Activated T-helper 2 cell treated with anti-CD3 and anti-CD28 coated beads, Interferon-gamma antibody, Interleukin-2, Interleukin-4, amounts not matched to agents 10 μg/mL and 5 μg/mL and 100 μg/mL, durations not matched to agents 14 hours and 24 hours and 36 hours (primary cell): ENCODE measurements at places on chromosomes 1 and 21. TPM values are rescaled to one million over a fixed set of nuclear protein-coding genes. Genes with fewer than 3 reads are reported as not detected.

DNA sequence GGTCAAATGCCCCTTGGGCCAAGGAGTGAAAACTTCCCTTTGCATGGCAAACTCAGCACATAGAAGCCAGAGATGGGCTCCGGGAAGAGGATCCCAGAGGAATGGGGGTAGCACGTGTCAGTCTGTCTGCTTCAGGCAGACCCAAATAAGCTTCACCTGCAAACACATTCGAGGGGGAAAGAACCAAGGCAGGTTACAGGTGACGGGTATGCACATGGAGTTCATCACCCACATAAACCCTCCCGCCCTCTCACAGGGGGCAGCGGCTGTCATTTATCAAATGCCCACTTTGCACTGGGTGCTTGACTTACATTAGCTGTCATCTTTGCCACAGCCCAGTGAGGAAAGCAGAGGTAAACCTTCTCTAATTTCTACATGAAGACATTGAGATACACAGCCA, 73.0 kb upstream of the TLR5 start:
- DNase-seq, result no peak

GRCh38 chr1:245475961-245476516, 321.3 kb downstream of the KIF26B start:
- DNase-seq, result no peak

FMO2 gene
- total RNA-seq, result not detected in 2 replicates

SPRR2B gene
- not detected in 2 replicates for total RNA-seq

DNA sequence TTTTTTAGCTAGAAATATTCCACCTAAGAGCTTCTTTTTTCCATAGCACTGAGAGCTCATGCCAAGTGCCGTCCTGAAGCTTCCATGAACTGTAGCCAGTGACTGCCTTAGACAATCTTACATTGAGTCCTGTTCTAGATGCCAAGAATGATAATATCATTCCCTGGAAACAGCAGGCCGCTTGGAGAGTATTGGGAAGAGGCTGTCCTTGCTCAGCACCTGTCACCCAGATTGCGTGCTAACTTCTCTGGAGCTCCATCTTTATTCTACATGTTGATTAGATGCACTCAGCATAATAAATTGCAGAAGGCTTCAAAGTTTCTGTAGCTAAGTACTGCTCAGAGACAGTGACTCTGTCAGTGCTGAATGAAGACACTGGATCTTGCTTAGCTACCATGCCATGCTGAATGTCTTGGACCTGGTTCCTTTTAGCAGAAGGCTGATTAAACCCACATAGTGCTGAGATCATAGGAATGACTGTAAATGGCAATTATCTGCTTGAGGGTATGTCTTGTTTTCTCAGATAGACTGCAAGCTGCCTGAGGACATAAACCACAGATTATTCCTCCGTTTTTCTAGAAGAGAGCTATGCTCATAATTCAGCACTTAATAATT, 83.1 kb upstream of the IRF2BP2 start:
- DNase-seq, result no peak

DNA sequence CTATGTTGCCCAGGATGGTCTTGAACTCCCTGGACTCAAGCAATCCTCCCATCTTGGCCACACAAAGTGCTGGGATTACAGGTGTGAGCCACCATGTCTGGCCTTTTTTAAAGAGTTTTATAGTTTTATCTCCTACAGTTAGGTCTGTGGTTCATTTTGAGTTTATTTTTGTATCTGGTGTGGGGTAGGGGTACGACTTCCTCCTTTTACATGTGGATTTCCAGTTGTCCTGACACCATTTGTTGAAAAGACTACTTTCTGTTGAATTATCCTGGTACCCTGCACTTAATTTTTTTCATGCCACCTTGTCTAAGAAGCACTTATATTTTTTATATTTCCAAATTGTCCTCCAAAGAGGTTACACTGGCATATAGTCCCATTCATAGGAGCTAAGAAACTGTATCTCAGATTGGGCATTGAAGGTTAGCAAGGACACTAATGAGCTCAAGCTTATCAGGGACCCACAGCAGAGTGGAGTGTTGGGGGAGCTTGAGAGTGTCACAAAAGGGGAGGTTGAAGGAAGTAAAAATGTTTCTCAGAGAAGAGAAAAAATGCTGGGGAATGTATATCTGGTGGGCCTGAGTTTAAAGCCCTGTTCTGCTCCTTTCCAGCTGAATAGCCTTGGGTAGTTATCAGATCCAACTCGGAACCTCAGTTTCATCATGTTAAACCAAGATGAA, 23.4 kb upstream of the MEF2D start:
- no peak for DNase-seq

E2F2 gene
- 17.2 and 18.6 TPM in 2 replicates for total RNA-seq
